Lung microvascular endothelial cell (primary cell): ENCODE measurements at places on chromosomes 3 and 15. TPM values are rescaled to one million over a fixed set of nuclear protein-coding genes. Genes with fewer than 3 reads are reported as not detected.

Gene SCN11A
- total RNA-seq = under 0.01 TPM in 2 replicates

DNA sequence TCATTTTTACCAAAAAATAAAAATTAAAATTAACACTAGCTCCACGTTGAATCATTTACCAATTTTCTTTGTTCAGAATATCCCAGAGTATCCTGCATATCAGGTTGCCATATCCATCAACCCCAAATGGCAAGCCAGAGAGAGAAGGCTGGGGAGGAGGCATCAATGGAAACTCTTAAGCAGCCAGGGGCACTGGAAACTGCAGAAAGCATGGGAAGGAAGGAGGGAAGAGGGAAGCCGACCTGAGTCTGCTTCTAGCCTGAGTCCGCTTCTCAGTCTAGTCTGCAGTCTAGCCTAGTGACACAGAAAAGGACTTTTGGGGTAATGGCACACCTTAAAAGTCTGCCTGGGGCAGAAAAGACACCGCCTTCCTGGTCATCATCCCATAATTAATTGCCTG is 1.6 kb upstream of the MTHFS start:
- no peak for DNase-seq

DNA sequence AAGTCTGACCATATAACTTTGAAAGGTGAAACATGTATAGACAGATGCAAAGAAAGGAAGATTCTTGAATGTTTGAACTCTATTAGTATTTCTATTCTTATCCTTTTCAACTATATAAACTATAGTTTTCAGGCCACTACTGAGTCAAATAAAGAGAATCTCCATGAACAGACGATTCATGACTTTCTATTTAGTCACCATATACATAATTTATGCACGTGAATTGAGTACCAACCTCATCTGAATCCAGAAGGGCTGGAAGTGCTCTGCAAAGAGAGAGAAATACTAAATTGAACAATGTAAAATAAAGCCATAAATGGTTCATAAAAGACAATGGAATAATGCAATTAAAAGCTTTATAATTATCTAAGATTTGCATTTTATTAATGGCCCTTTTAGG is 9.5 kb upstream of the VPS39 start:
- no peak for DNase-seq

GRCh38 chr3:134328147-134328591 is 46.1 kb downstream of the AMOTL2 start:
- no peak for DNase-seq

Gene CRYGS
- total RNA-seq = 0.87 and 1.2 TPM in 2 replicates

GRCh38 chr3:100761211-100761942 is 52.1 kb downstream of the TFG start:
- peak; percentile 13 for DNase-seq

- peak; percentile 42 for DNase-seq
These were observed 150.5 kb downstream of the WDR76 start for GRCh38 chr15:43977072-43977884.

- no peak for DNase-seq
These were observed 59.0 kb downstream of the CLEC3B start for GRCh38 chr3:45084820-45085816.

DNA sequence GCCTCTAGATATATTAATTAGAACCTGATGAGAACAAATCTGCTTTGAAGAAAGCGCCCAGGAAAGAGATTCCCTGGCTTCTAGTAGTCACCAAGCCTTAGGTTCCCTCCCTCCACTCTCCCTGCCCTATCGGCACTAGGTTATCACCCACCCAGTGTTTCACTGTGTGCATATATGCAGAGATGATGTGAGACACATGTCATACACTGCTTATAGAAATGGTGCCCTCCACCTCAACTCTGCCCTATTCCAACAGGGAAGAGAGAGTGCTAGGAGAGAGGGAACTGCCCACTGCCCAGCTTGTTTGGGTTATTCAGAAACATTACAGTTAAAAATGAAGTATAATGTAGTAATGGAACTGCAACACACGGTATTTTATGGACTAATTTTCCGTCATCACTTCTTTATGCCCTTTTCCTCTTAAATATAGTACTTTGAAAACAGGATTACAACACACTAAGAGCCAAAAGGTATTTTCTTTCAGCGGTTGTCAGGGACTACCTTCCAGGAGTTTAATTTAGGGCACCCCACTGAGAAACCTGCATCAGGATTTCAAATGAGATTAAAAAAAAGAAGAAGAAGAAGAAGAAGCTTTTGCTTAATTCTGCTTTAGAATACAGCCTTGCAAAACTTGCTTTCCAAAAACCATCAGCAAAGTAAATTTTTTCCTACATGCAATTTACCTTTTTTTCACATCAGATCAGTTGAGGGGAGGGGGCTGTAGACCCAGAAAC is 55.3 kb downstream of the MEIS2 start:
- DNase-seq = no peak

DNA sequence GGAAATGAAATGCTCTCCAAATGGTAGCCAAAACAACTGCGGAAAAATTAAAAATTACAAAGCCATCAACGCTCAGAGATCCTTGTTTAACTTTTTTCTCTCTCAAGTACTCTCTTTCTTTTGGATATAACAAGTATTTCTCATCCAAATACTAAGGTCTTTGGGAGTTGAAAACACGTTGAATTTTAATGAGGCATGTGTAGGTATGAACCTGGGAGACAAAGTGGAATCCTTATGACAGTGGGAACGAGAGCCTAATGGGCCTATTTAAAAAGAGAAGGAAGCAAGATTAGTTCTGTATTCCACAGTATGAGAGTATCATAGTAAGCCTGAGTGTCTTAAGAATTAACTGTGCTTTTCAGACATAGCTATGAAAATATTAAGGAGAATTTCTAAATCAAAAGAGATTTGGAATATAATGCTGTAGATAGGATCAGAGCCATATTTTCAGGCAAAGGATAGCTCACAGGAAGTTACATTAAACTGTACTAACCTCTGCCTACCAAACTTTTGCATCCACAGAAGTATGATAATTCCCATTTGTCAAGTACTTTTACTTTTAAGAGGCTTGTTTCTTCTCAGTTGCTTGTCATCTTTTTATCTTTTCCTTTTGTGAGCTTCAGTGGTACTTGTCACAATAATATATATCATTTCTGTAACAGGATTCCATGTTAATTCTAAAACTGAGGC is 759 bp downstream of the CD96 start:
- DNase-seq = no peak

Gene FEZF2
- not detected in 2 replicates for total RNA-seq

GRCh38 chr3:9233814-9234600 is 15.4 kb downstream of the SRGAP3 start:
- no peak for DNase-seq

DNA sequence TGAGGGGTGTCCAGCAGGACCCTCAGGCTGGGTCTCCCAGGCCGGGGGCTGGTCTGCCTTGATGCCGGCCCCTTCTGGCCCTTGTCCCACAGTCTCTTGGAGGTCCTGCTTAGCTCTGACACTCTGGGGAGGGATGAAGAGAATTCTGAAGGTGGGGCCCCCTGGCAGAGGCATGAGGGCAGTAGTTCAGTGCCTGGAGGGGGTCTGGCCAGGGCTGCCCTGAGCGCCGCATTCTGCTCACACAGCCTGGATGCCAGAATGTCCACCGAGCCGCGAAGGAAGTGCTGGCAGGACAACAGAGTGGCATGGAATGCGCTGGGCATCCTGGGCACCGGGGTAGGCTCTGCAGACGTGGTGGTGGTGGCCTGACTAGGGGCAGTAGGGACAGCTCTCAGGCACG is 55.5 kb downstream of the SMAD6 start:
- DNase-seq = no peak

- DNase-seq = no peak
These were observed 16.1 kb upstream of the SEMA4B start for GRCh38 chr15:90184786-90185704.

Gene CLDN11
- 27.6 and 144 TPM in 2 replicates for total RNA-seq

GRCh38 chr15:59186501-59186900 is 20.1 kb upstream of the LDHAL6B start:
- no peak for DNase-seq

- no peak for DNase-seq
These were observed 51.6 kb downstream of the ZNF621 start for GRCh38 chr3:40576396-40576795.

DNA sequence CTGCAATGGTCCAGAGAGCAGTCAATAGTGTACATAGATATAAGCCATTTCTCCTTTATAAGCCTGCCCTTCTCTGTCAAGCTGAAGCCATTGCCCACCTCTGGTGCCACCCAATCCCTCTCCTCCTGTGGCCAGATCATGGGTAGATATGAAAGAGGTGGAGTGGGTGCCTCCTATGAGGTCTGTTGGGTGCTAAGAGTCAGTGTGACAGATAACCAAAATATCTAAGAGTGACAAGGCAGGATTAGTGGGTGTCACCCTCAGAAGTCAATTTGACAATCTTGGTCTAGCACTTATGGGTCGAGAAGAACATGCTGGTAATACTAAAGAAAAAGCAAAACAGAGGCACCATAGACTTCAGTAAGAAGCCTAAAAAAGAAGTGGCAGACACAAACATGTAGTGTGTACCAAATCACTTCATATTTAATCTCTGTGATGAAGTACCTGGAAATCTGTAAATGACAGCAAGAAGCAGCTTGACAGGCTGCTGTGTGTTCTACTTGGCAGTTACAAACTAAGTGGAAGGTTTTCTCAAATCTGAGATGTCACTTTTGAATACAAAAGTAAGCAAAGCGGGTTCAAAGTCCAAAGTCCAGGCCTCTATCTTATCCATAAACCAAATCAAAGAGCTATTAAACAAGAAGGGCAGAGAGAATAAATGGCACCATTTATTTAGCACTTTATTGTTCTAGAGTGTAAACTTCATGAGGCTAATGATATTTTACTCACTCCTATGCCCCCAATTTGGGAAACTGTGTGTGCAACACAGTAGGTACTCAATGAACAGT is 118.9 kb upstream of the EOMES start:
- DNase-seq = no peak

DNA sequence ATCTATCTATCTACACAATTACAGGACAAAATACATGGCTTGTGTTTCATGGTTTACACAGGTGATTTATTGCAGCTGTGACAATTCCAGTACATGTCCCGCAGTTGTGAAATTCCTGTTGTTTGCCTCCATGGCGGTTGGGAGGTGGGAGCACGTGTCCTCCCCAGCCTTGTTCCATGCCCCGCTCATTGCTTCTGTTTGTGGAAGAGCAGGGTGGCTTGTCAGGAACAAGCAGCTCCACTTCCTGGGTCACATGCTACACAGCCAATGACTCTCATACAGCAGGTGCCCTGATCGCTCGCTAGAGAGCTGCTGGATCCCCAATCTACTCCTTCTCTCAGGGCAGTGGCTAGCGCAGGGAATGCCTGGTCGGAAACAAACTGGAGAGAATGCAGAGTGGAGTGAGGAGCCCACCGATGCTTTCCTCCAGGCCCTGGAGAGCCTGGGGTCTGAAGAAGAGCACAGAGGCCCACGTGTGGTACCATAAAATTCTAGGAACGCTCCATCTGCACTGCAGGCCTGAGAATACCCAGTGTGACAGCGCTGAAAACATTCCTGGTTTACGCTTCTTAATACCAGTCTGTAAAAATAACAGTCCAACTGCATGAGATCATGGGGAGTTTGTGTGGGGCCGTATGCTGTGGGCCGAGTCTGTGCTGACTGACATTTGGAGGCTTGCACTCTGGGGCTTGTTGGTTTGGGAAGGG is 270.6 kb upstream of the RGMA start:
- DNase-seq = no peak

DNA sequence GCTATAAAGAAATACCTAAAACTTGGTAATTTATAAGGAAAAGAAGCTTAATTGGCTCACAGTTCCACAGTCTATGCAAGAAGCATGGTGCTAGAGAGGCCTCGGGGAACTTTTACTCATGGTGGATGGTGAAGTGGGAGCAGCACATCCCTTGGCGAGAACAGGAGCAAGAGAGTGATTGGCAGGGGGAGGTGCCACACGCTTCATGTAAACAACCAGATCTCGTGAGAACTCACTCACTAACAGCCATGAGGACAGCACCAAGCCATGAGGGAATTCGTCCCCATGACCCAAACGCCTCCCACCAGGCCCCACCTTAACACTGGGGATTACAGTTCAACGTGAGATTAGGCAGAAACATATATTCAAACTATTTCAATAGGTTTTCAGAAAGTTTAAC is 28.0 kb downstream of the GABRB3 start:
- DNase-seq = no peak

DNA sequence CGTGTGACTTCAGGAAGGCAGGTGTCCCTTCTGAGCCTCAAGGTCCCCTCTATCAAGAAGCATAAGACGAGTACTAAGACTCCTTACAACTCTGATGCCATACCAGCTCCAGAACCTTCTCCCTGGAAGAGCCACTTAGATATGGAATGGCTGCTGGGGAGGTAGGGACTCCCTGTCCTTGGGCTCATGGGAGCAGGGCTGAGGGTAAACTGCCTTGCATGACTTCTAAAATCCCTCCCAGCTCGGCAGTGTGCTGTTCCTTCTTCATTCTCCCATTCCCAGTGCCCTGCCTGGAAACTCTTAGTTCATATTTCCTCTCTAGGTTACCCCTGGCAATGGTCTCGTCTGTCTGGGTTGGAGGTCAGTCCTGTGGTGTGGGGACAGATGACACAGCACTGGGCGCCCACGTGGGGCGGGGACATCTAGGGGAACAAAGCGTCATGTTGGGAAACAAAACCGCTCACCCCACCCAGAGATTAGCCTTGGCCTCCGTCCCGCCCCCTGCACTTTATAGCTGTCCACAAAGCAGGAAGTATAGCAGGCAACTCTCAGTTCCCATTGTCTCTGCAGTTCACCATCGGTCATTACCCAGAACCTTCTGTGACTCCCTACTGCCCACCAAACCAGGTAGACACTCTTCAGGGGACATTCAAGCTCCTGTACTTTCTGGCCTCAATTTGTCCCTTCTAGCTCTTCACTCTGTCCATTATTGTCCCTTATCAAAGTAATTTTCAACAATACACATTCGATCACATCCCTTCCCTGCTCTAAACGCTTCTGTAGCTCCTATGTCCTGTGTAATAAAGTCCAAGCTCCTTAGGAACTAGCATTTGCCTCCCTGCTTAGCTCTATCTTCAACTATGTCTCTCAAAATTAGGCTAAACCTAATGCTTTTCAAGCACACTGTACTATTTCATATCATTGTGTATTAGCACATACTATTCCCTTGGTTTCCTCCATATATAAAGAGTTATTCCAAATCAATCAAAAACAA is 73.8 kb downstream of the IQSEC1 start:
- DNase-seq = no peak

Gene FAM107A
- total RNA-seq = 0.20 and 2.2 TPM in 2 replicates

- no peak for DNase-seq
These were observed 775.9 kb downstream of the AGBL1 start for GRCh38 chr15:86855307-86856291.

Gene HTR3E
- not detected in 2 replicates for total RNA-seq

GRCh38 chr3:112617285-112617684 is 23.7 kb downstream of the CCDC80 start:
- DNase-seq = no peak

- DNase-seq = peak; percentile 36
These were observed 3.0 kb upstream of the ZNF280D start for GRCh38 chr15:56736308-56736707.

- DNase-seq = peak; percentile 23
These were observed 550.2 kb downstream of the PYDC2 start for GRCh38 chr3:192011137-192011536.

Gene C2CD4A
- 0.60 and 0.87 TPM in 2 replicates for total RNA-seq

- no peak for DNase-seq
These were observed 8.7 kb downstream of the DCUN1D1 start for GRCh38 chr3:182971637-182972036.

- DNase-seq = no peak
These were observed 8.4 kb downstream of the VWA5B2 start for GRCh38 chr3:184237807-184238206.
